Transverse colon (tissue), 4 donors: ENCODE measurements at places on chromosomes 5 and 9. TPM values are rescaled to one million over a fixed set of nuclear protein-coding genes. Genes with fewer than 3 reads are reported as not detected.
A peak's percentile ranks its signal among the peaks of the same experiment; 100 is the strongest.

DNA sequence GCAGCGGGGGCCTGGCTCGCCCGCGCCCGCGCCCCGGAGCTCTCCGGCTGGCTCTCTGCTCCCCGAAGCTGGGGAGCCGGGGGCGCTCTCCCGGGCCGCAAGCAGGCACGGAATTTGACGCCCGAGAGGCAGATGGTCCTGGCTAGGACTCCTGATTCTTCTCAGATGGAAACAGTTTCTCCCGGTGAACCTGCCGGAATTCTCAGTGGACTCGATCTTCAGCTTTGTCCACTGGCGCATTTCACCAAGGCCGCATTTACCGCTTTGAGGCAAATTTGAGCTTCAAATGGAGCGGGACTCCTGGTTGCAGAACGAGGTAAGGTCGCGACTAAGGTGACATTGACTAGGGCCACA is 305.7 kb upstream of the KCNN2 start:
- peaks cover 4% of the 10 kb centered on the region for H3K4me1 ChIP-seq
- peaks cover 35% of the 10 kb centered on the region for H3K27me3 ChIP-seq

DNA sequence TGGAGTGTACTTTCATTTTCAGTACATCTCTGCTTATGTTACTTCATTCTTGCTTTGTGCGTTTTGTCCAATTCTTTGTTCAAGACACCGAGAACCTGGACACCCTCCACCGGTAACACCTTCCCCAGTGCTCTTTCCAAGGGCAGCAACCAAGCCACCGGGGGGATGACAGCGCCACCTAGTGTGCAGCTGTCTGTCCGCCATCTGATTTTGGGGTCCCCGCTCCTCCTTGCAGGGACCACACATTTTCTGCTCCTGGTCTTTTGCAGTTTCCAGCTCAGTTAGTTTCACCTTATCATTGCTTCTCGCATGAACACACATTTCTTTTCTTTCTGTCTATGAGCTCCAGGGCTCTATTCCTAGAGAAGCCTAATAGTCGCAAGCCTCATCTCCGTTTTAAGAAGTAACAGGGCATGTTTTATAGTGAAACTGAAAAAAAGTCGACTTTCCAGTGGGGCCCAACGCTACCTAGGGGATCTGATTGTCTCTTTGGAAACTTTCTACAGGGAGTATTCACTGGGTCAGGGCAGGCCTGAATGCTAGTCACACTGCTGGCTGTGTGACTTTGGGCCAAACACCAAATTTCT is 152.1 kb downstream of the FSTL4 start:
- H3K36me3 ChIP-seq: no peaks in the 10 kb centered on the region
- no peak overlapping the region for H3K27ac ChIP-seq
- peak; percentile 16 for DNase-seq
- H3K4me3 ChIP-seq: no peak overlapping the region
- H3K27me3 ChIP-seq: no peaks in the 10 kb centered on the region

GRCh38 chr9:18996211-18996610 is 36.8 kb downstream of the SAXO1 start:
- H3K27ac ChIP-seq: no peak overlapping the region
- no peak overlapping the region for H3K4me3 ChIP-seq
- H3K4me1 ChIP-seq: no peaks in the 10 kb centered on the region
- H3K27me3 ChIP-seq: no peaks in the 10 kb centered on the region

DNA sequence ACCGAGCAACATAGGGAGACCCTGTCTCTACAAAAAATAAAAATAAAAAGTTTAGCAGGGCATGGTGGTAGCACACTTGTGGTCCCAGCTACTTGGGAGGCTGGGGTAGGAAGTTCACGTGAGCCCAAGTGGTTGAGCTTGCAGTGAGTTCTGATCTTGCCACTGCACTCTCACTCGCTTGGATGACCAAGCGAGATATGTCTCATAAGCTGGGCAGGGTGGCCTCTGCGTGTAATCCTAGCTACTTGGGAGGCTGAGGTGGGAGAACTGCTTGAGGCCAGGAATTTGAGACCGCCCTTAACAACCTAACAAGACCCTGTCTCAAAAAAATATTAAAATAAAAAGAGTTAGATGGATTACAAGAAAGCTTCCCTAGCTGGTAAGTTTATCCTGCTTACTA is 32.5 kb downstream of the RASA1 start:
- peaks cover 35% of the 10 kb centered on the region for H3K4me1 ChIP-seq
- H3K4me3 ChIP-seq: no peak overlapping the region
- no peak overlapping the region for H3K27ac ChIP-seq
- DNase-seq: no peak
- no peaks in the 10 kb centered on the region for H3K36me3 ChIP-seq
- no peaks in the 10 kb centered on the region for H3K27me3 ChIP-seq

DNA sequence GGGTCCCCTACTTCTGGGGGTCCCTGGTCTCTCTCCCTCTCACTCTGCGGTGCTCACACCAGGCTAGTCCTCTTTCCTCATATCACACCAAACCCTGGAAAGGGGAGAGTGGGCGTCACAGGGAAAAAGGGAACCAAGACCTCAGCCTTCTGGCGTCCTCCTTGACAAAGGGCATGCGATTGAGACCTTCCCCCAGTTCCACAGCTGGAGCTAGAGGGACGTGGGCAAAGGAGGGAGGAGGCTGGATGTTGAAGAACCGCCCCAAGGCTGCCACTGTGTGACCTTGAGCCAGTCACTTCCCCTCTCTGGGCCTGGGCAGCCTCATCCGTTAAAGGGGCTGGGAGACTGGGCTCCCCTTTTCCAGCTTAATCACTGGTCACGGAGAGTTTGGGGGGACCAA is 18.5 kb upstream of the TOR2A start:
- peaks cover 54% of the 10 kb centered on the region for H3K27me3 ChIP-seq
- DNase-seq: no peak
- H3K4me3 ChIP-seq: no peak overlapping the region
- H3K4me1 ChIP-seq: no peaks in the 10 kb centered on the region

DNA sequence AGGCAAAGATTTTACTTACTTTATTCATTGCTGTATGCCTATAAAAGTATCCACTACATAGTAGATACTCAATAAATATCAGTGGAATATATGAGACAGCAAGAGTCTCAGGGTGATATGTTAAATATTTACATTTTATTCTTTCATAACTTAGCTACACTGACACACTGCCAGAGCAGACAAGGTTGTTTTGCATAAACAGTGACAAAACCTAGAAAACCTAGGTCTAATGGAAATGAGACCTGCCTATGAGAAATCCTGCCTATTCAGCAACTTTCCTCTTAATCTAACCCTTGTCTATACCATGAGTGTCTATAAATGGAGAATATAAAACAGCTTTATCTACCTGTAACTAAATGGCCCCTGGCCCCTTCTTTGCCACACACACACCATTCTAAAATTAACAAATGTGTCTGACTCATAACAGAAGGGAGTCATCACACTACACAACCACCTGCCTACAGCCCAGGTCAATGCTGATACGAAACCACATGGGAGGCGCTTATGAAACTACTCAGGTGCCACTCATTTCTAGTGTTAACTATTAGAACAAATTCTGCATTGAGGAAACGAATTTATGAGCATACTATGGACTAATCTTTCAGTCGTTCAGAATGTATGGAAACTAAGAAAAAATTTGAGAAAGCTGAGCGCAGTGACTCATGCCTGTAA is 60.3 kb downstream of the UBAP2 start:
- H3K4me1 ChIP-seq: peaks cover 3% of the 10 kb centered on the region
- no peak overlapping the region for H3K4me3 ChIP-seq
- no peak overlapping the region for H3K27ac ChIP-seq
- no peaks in the 10 kb centered on the region for H3K27me3 ChIP-seq
- peaks cover 11% of the 10 kb centered on the region for H3K36me3 ChIP-seq
- no peak for DNase-seq

DNA sequence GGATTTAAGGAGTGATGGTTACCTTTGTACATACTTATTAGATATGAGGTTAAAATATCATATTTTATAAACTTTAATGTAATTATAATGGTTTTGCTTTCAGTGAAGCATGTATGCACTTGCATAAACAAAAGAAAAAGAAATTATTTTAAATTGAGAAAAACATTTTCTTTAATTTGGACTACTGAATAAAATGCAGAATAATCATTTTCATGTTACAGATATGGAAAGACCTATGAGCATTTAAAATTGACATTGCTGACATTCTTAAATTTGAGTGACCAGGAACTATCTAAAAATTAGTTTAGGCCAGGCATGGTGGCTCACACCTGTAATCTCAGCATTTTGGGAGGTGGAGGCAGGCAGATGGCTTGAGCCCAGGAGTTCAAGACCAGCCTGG is 49.2 kb downstream of the LIX1 start:
- H3K4me3 ChIP-seq: no peak overlapping the region
- H3K36me3 ChIP-seq: no peaks in the 10 kb centered on the region
- peaks cover 6% of the 10 kb centered on the region for H3K4me1 ChIP-seq
- no peak overlapping the region for H3K27ac ChIP-seq

DNA sequence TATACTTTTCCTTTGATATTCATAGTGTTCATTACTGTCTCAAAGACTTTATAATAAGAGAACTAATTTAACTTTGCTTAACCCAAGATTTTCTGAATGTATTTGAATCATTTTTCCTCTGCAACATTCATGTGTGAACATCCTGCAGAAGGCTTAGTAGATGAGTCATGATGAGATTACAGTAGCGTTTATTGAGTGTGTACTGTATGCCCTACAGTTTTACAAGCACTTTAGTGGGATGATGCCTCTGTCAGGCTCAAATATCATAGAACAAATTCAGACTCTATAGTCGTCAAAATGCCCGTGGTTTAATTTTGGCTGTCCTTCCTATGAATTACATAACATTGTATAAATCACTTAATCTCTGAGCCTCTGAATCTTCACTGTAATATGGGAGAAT is 41.2 kb downstream of the FYB1 start:
- H3K36me3 ChIP-seq: no peaks in the 10 kb centered on the region
- no peak overlapping the region for H3K4me3 ChIP-seq
- peak overlapping the region; percentile 41 for H3K27ac ChIP-seq
- no peak for DNase-seq
- H3K4me1 ChIP-seq: no peaks in the 10 kb centered on the region

- H3K4me3 ChIP-seq: no peak overlapping the region
- H3K27ac ChIP-seq: peak overlapping the region; percentile 60
- no peaks in the 10 kb centered on the region for H3K27me3 ChIP-seq
- DNase-seq: no peak
- H3K4me1 ChIP-seq: peaks cover 57% of the 10 kb centered on the region
Measured at GRCh38 chr5:149605354-149605997, 24.2 kb downstream of the ARHGEF37 start.

PDE6A gene
- total RNA-seq: 5.6 TPM

OR1Q1 gene
- not detected for total RNA-seq

LRRC70 gene
- 2.0 TPM for total RNA-seq

GZMA gene
- total RNA-seq: not detected

ANXA1 gene
- total RNA-seq: 86.5 TPM

MEGF10 gene
- total RNA-seq: 3.0 TPM
